ENCODE measurements at places on chromosomes 1 and 21. TPM values are rescaled to one million over a fixed set of nuclear protein-coding genes. Genes with fewer than 3 reads are reported as not detected.

EXTL1 gene
- 0.07 TPM for total RNA-seq

TMEM81 gene
- 3.0 TPM for total RNA-seq

CELSR2 gene
- total RNA-seq, result 14.2 TPM

TP73 gene
- total RNA-seq, result not detected

S100A16 gene
- total RNA-seq, result 1,016 TPM

LCE3E gene
- total RNA-seq, result not detected

OR2T29 gene
- total RNA-seq, result not detected

PER3 gene
- 2.4 TPM for total RNA-seq

GUCA2B gene
- total RNA-seq, result not detected

PLPPR5 gene
- 0.17 TPM for total RNA-seq

KCNH1 gene
- 6.9 TPM for total RNA-seq

TNFRSF1B gene
- total RNA-seq, result 1.5 TPM

TMPRSS15 gene
- total RNA-seq, result not detected
